ENCODE measurements at places on chromosomes 12 and 14.

DNA sequence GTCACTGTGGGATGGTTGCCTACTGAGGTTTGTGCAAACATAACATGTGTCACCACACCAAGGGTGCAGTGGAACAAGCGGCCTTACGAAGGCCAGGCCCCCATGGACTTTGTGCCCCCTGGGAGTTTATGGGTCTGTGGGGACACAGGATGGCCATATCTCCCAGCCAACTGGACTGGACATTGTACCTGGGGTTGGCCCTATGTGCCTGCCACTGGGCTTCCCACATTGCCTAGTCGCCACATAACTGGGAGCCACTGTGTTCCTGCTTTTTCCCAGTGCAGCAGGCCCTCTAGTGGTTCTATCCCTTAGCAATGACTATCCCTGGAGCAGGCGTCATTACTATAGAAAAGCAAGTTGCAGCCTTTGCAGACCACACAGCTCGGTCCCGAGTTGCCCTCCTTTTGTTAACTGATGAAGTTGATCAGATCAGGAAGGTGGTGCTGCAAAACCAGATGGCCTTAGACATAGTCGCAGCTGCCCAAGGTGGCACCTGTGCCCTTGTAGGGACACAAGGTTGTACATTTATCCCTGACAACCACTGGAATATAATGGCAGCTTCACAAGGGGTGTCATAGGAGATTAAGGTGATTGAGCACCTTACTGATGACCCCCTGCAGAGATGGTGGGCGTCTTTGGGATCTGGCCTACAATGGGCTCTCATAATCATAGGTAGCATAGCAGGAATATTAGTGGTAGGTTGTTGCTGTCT lies 15.2 kb upstream of the RNASE12 start:
- no peak for DNase-seq

DNA sequence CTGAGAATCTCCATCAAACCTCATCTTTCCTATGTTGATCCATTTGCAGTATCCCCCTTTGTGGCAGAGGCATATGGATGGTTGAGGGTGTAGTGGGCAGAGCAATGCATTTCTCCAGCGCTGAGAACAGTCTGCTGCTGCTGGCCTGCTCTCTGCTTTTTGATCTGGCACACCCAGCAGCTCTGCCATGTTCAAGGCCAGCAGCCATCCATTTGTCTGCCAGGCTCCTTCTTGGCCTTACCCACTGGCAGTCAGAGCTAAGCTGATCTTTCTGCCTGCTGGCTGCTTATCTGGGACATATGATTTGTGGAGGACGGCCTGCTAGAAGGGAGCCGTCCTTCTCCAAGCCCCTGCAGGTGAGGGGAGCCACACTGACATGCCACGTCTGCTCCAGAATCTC lies 17.0 kb downstream of the NPC2 start:
- DNase-seq: no peak

DNA sequence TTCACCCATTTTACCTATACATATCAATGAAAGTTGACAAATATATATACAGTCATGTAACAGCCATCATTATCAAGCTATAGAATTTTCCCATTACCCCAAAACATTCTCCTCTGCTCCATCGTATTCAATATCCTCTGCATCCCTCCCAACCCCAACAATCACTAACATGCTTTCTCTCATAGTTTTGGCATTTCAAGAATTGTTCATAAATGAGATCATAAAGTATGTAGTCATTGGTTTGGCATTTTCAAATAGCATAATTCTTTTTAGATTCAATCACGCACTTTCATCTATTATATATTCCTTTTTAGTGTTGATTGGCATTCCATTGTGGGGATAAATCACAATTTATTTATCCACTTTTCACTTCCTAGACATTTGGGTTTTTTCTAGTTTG lies 866.0 kb upstream of the TMEM132C start:
- peak; percentile 44 for DNase-seq

DNA sequence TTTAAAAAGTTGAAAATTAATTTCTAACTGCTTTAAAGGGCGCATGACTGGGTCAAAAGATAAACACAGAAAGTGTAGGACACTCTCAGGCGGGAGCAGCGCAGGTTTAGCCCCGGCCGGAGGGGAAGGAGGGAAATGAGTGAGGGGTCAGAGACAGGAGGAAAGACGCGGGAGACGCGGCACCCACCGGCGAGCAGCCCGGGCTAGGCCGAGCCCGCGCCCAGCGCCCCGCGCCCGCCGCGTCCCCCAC lies 591 bp downstream of the GXYLT1 start:
- DNase-seq: no peak

GRCh38 chr14:75281654-75282019 lies 3.0 kb downstream of the FOS start:
- no peak for DNase-seq

All from fibroblast of skin of left biceps (primary cell).